RPMI7951 (cell line): ENCODE measurements at places on chromosomes 2 and 18. TPM values are rescaled to one million over a fixed set of nuclear protein-coding genes. Genes with fewer than 3 reads are reported as not detected.

DNA sequence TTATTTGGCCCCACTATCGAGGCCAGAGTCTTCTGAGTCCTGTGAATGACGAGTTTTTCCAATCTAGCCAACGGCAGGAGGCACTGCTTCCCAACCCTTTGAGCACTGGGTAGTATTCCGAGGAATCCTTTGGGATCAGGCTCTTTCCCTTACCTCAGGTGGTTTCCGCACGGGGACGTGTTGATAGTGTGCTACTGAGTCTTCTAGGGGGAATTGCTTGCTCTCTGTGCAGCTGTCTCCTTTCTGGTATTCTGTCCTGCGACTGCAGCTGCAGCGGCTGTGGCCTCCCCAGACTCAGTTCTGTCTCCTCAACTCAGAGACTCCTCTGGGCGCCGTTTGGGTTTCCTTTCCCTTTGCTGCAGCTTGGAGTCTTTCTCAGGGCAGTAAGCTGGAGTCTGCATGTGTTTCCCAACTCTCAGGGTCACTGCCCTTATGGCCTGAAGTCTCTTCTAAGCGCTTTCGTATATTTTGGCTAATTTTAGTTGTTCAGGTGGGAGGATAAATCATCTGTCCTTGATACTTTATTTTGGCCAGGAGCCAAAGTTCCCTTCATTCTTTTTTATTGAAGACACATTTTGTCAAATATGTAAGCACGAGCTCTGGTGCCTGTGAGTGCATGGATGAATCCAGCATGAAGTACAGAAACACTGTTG lies 118.4 kb downstream of the MAP4K4 start:
- no peak for DNase-seq

DNA sequence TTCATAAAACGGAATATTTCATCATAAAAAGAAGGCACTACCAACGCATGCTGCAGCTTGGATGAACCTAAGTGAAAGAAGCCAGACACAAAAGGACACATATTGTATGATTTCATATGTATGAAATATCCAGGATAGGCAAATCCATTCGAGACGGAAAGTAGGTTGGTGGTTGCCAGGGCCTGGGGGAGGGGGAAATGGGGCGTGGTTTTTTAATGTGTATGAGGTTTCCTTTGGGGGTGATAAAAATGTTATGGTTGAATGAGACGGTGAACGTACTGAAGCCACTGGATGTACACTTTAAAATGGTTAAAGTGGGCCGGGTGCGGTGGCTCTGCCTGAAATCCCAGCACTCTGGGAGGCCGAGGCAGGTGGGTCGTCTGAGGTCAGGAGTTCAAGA lies 20.0 kb upstream of the SPATA3 start:
- DNase-seq: no peak

- DNase-seq: no peak
These were observed at the start of gene CLASP1 for GRCh38 chr2:121649149-121649595. TSS of gene CLASP1 (minus strand) at chr2:121649462. CDS start at chr2:121605895, 43,567 bp downstream.

DNA sequence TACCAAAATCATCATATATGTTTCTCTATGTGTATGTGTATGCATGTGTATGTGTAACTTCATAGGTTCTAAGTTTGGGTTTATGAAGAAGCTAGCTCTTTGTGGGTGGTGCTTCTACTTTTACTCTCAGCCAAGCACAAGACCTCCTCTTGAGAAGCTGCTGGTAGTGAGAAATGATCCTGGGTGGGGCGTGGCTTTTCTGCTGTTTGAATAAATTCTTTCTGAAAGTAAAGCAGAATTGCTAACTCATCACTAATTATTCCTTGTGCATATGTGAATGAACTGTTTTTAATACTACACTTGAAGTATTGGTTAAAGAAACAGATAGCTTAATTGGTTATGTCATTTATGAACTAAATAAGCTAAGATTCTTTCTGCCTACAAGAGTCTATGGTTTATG lies 7.6 kb upstream of the GAREM1 start:
- no peak for DNase-seq

- no peak for DNase-seq
These were observed 51.3 kb upstream of the DNAH7 start for GRCh38 chr2:196119926-196120325.

Gene YIPF4
- total RNA-seq: 38.0 and 39.0 TPM in 2 replicates

- DNase-seq: no peak
These were observed 284.1 kb downstream of the MYCN start for GRCh38 chr2:16224298-16225045.

GRCh38 chr18:48920408-48921038 lies 30.2 kb downstream of the SMAD7 start:
- DNase-seq: no peak

DNA sequence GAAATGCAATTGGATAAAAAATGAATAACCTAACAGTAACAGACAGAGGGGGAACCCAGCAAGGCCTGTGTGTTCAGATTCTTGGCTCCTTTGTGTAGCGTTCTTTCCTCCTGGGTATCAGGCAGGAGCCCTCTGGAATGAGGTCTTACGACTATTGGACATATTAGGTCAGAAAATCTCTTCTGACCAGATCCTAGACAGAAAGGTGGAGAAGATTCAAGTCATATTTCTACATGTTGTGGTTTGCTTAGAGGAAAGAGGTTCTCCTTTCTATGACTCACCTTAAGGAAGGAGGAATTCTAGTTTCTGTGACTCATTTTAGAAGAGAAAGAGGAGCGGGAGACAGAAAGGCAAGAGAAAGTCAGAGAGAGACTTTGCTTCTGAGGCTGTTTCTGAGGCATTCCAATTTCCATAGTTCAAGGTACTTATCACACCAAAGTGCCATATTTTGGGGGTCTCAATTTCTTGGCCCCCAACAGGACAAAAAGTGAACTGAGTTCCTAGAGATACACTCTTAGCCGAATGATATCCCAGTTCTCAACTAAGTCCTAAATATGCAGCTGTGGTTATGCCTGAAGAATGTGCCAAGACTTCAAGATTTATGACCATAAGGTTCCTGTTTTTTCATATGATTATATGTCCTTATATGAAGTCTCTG lies 618.6 kb downstream of the ZEB2 start:
- peak; percentile 85 for DNase-seq

DNA sequence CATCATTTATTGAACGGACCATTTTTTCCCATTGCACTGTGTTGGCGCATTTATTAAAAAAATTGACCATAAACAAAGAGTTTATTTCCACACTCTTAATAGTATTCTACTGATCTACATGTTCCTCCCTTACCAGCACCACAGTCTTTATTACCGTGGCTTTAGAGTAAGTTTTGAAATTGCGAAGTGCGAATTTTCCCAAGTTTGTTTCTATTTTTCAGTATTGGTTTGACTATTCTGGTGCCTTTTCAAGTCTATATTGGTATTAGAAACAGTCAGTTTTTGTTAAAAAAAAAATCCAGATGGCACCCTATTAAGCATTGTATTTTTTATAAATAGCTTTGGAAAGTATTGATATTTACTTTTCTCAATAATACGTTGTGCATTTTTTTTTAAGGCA lies 795.1 kb upstream of the HS6ST1 start:
- DNase-seq: no peak

DNA sequence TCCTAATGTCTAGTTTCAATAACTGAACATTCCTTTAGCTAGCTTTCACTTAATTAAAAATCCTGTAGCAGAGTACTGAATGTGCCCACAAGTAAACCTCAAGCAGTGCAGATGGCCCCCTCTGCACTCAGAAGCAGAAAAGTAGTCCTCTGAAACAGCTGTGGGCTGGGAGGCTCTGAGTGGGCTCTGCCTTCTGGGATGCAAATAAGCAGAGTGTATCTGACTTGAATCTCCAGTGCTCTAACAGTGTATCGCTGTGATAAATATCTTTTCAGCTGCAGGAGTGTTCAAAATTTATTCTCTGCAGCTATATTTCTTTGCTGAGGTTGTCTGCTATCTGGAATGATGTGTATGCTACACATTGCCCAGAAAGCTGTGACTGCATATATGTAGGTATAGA lies 44.8 kb upstream of the SYT4 start:
- DNase-seq: no peak

DNA sequence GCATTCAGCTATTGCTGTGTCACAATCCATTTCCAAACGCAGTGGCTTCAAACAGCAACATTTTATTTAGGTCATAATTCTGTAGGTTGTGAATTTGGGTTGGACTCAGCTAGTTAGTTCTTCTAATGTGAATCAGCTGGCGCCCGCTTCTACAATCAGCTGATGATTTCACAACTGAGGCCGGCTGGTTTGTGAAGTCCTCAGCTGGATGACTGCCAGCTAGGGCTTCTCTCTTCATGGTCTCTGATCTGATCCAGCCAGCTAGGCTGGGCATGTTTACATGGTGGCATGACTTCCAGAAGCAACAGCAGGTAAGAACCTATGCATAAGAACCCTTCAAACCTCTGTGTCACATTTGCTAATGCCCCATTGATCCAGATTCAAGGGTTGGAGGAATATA lies 172.0 kb downstream of the SLC4A10 start:
- DNase-seq: peak; percentile 32

DNA sequence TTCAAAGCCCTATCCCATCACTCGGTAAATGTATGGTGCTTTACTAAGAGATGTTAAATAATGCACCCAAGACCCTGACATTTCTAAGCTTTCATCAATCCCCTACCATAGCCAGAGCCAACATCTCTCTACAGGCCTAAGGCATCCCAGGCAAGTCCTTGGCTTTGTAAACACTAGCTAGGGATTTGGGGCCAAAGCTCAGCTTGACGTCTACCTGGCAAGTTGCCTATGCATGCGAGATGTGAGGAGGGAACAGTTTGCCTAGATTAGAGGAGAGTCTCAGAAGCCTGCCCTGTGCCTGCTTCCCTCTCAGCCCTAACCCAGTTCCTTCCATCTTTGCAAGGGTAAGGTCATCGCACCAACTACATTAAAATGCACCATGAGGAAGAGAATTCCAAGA lies 221.5 kb upstream of the NCKAP5 start:
- DNase-seq: no peak

DNA sequence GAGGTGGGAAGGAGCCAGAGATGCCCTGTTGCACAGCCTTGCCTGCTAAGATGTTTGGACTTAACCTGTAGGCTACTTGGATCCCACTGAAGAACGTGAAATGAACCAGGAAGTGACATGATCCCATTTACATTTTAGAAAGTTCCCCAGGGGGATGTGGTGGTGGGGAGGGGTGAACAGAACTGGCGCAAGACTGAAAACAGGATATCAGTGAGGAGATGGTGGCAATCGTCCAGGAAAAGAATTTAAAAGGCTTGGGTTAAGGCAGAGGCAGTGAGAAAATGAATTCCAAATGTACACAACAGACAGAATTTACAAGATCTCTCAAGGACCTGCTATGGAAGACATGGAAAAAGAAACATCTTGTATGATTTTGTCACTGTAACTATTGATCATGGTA lies 42.3 kb downstream of the SULT1C2 start:
- no peak for DNase-seq

DNA sequence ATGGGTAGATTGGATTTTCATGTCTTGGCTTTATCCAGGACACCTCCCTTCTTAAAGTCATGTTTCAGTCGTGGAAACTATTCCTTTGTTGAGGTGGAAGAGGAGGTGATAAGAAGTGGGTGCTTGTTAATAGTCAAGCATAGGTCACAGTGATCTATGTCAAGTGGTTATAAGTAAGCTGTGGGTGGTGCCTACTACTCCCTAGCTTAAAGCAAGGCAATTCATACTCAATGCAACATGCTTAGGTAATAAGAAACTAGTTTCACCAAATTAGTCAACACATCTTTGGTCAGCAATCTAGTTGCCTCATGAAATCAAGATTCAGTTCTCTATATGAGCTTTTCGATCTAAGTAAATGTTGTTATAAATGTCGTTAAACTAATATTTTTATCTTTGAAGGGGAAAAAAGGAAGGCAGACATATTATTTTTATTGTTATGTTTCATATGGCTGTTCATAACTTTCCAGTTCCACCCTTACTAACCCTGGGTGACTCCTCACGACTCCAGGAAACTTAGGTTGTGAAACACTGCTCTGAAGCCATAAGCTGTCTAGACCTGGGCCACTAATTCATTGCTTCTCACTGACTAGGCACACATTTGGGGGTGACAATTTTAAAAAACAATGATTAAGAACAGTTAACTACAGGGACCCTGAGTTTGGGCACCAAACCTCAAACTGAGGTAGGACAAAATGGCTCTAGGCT lies 5.8 kb upstream of the ABCB11 start:
- no peak for DNase-seq

DNA sequence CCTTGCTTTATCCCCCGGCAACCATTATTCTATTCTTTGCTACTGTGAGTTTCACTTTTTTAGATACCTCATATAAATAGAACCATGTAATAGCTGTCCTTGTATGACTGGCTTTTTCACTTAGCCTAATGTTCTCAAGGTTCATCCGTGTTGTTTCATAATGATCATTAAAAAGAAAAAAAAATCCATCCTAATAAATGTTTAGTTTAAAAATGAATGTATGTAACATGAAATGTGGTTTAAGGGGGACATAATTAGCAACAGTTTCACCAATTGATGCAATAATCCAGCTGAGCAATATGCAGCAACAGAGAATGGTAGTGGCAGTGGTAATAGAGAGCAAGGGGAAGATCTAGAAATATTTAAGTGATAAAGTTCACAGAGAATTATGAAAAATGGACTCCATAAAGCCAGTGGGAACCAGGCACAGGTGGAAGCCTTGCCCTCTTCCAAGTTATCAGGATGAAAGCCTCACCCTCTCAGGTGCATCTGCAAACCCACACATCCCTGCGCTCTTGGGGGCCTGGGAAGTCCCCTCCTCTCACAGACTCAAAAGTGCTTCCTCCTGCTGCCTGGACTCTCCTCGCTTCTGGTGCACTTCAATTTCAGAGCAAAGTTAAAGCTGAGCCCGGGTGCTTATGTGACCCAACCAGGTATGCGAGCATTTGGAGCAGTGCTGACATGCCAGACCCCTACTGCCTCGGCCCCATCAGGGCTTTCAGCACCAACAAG lies 1403.3 kb upstream of the SLC39A10 start:
- no peak for DNase-seq

DNA sequence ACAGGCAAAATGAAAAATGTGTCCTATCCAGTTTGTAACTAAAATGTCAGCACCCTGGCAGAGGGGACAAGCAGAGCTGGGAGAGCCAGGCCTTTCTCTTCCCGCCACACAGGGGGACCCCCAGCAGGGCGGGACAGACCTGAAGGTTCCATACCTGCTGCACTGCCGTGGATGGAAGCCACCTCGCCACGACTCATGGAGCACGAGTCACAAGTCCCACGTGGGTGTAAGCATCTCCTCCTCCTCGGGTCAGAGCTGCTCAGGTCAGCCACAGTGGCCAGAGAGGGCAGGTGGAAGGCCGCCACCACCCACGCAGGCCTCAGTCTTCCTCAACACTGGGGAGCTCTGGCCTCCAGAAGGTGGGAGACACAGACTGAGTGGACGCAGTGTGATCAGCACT lies 21.0 kb downstream of the C1QL2 start:
- DNase-seq: no peak

Gene GREB1
- 0.78 and 0.84 TPM in 2 replicates for total RNA-seq

- no peak for DNase-seq
These were observed 64.6 kb downstream of the THNSL2 start for GRCh38 chr2:88234760-88235159.
